Stimulated activated CD4-positive, alpha-beta T cell treated with anti-CD3 and anti-CD28 coated beads, Interleukin-2, amount 100 ng/mL, for 48 hours (primary cell): ENCODE measurements at places on chromosomes 2 and 18.

DNA sequence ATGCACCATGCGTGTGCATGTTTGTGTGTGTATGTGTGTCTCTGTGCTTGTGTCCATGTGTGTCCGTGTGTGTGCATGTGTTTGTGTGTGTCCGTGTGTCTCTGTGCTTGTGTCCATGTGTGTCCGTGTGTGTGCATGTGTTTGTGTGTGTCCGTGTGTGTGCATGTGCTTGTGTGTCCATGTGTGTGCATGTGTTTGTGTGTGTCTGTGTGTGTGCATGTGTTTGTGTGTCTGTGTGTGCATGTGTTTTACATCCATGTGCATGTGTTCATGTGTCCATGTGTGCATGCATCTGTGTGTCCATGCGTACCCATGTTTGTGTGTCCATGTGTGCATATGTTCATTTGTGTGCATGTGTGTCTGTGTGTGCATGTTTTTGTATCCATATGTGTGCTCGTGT is 100.5 kb downstream of the LBH start:
- no peak for DNase-seq

- DNase-seq: no peak
Observed at GRCh38 chr2:240629968-240630770, 4.9 kb downstream of the GPR35 start.

DNA sequence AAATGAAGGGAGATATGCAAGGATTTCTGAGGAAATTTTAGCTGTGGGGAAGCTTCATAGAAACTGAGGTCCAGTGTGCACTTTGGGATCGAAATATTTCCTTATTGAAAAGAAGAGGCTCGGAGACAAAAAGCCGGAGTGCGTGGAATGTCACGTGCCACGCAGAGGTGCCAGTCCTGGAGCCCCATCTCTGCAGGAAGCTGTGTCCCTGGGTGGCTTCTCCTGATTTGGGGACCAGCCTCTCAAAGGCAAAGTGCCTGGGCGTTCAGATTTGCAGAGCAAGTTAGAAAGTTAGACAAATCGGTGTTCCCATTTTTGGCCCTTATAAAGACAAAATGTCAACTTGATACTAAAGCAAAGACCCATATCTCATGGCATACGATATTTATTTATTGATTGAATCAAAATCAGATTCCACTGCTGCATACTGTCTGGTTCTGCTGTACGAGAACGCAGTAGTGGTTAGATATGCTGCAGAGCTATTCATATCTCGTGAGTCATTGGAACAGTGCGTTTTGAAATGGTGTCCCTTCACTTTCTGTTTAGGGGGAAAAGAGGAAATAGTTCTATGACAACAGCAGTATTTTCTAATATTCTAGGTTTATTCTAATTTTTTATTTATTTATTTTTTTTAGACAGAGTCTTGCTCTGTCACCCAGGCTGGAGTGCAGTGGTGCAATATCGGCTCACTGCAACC is 9.1 kb upstream of the ATG16L1 start:
- no peak for DNase-seq

DNA sequence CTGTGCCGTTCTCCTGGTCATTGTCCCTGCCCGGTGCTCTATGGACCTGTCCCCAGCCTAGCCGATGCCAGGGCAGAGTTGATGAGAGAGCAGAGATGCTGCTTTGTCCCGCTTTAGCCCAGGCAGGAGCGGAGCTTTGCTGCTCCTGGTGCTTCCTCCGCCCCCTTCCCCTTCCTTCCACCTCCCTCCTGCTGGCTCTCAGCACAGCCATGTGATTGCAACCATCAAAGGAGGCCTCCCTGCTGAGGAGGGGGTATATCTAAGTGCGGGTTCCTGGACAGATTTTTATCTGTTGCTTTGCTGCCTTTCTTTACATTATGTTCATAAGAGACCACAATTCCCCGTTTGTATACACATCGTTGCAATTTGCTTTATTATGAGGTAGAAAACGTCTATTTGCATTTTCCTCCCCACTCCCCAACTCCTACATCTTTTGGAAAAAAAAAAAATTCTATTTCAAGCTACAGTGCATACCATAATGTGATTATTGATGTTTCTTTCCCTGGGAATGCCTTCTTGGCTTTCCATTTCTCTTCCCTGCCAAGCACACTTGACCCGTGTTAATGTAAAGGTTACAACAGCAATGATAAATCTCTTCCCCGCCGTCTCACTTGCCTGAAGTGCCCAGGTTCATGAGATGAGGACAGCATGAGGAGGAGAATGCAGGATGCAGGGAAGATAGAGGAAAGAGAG is 25.4 kb downstream of the ALPK2 start:
- DNase-seq: no peak

- no peak for DNase-seq
Observed at GRCh38 chr2:155846259-155846658, 486.3 kb downstream of the NR4A2 start.

DNA sequence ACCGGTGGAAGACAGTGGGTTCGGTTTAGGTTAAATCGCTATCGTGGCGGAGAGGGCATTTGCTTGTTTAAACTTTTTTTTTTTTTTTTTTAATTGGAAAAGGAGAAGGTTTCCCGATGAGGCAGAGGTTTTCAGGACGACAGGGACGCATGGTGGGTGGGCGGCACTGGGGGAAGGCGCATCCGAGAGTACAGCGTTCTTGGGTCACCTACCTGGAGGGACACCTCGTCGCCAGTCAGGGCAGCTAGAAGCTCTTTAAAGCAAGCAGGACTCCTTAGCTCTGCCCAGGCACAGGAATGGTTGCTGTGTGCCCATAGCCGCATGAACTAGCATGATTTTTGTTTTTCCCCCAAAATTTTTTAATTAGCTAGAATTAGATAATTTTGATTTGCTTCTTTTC is 437 bp downstream of the LDLRAD4 start:
- no peak for DNase-seq

- DNase-seq: no peak
Observed at GRCh38 chr2:131094463-131095281, 1.4 kb upstream of the FAM168B start.

- no peak for DNase-seq
Observed at GRCh38 chr2:105834931-105835330, 90.2 kb downstream of the NCK2 start.

- no peak for DNase-seq
Observed at GRCh38 chr2:162919111-162919510, 80.5 kb upstream of the KCNH7 start.

- DNase-seq: no peak
Observed at GRCh38 chr2:30421026-30421603, 25.9 kb upstream of the LCLAT1 start.
